ENCODE measurements at places on chromosomes 11 and 22.

GRCh38 chr11:36048496-36049247, 104.8 kb downstream of the LDLRAD3 start:
- DNase-seq = no peak

DNA sequence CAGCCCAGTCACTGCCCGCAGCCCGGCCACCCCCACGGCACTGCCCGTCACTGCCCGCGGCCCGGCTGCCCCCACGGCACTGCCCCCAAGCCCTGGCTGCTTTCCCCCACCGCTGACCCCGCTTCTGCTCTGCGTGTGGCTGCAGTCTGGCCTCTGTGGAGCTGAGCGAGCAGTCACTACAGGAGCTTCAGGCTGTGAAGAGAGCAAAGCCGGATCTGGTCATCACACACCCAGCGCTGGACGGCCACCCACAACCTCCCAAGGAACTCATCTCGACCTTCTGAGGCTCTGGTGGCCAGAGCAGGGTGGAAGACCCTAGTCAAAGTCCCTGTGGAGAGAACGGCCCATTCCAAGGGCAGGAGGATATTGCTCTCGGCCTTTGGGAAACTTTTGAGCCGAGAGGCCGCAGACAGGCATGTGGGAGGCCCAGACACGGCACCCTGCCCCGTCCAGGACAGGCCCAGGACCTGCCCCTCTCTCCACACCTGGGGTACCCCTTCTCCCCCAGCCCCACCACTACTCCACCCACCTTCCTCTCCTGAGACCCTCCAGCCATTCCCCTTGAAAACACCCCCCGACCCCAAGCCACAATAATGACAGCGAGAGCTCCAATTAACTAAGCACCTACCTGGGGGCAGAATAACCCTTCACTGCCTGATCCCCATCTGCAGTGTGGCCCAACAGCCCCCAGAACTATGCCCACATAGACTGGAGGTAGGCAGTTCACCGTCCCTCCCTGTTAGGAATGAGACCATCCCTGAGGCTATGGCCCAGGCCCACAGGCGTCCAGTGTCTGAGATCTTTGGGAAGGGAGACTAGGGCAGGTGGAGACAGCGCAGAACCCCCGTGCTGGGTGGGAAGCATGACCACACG, 3.7 kb upstream of the PGGHG start:
- no peak for DNase-seq

DNA sequence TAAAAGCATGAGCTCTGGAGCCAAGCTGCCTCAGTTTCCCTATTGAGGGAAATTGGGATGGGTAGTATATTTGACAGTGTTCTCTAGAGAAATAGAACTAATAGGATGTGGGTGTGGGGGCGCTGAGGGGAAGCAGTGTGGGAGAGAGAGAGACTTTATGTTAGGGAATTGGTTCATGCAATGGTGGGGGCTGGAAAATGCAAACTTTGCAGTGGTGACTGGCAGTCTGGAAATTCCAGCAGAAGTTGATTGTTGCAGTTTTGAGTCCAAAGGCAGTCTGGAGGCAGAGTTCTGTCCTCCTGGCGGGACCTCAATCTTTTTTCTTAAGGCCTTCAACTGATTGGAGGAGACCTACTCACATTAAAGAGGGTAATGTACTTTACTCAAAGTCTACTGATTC, 59.4 kb upstream of the SYT13 start:
- no peak for DNase-seq

DNA sequence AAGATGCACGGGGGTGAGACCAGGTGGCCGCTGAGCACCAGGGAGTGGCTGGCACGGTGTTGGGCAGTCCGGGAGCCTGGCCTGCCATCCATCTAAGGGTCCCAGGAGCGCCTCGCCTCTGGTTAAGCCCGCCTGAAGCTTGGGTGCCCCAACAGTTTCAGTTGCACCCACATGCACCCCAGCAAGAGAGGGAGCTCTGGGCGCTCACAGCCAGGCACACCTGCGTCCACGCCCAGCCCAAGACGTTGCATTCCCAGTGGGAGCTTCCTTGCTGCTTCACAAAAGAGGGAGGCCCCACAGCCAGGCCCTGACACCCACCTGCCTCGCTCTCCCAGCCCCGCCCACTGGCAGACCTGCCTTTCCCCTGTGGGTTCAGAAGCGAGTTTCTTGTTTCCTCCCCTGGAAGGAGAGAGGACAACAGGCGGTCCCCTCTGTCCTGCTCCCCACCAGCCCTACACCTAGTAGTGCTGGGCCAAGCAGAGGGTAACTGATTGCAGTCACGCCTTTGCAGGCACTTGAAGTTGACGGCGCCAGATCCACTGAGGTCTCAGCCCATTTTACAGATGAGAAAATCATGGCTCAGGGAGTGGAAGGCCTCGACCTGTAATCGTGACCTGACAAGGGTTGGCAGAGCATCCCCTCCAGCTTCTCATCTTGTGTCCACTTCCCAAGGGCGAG, 35.4 kb downstream of the OSBPL5 start:
- DNase-seq = no peak

- no peak for DNase-seq
Measured at GRCh38 chr11:43071338-43071737, 240.5 kb upstream of the API5 start.

DNA sequence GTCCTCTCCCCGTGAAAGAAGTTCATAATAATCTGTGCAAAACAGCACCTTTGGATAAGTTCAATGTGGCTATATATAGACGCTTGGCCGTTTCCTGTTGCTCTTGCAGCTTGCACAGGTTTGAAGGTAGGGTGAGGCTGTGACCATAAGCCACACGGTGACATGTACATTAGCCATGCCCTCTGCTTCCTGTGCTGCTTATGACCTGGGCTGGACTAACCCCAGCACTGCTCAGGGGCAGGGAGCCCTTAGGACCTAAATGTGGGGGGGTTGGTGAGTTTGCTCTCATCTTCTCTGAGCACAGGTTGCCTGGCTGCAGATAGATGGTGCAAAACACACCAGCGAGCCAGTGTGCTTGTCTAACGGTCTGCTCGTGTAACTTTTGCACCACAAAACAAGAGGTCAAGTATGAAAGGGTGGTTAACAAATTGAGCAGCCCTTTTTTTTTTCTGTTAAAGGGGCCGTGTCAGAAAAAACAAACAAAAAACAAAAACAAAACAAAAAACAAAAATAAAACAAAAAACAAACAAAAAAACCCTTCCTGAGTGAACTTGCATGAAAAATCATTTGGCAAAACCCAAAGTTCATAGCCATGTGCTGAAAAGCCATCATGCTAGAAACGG, 37.3 kb downstream of the FLI1 start:
- DNase-seq = no peak

DNA sequence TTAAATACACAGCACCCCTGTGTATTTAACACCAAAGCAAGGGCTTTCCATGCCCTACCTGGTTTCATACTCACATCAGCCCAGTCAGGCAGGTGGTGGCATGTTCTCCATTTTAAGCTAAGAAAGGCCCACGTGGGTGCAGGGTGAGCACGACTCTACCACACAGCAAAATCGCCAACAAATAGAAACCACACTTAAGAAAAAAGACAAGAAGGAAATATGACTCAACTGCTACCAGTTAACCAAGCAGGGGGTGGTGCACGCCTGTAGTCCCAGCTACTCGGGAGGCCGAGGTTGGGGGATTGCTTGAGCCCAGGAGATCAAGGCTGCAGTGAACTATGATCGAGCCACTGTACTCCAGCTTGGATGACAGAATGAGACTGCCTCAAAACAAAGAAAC, 35.2 kb upstream of the TFIP11 start:
- peak; percentile 11 for DNase-seq

DNA sequence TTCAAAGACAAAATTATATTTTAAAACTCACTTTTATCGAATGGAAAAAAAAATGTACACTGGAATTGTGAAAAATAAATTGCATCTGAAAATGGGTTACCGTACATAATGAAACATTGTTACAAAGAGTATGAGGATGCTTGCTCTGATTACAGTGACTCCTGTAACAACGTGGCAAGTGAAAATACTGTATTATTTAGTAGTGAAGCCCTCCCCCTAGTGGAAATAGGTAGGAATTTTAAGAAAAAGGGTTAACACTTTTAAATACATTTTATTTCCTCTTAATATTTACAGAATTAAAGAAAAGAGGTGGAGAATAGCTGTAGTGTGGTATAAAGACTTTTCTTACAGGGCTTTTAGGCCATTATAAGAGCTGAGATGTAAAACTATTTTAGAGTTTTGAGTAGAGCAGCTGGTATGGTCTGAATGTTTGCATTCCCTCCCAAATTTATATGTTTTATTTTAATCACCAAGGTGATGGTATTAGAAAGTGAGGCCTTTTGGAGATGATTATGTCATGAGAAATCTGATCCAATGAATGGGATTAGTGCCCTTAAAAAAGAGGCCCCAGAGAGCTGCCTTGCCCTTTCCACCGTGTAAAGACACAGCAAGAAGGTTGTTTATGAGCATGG, 25.2 kb downstream of the FAM76B start:
- DNase-seq = no peak

GRCh38 chr11:65883786-65884715, 4.2 kb downstream of the FIBP start:
- DNase-seq = no peak

DNA sequence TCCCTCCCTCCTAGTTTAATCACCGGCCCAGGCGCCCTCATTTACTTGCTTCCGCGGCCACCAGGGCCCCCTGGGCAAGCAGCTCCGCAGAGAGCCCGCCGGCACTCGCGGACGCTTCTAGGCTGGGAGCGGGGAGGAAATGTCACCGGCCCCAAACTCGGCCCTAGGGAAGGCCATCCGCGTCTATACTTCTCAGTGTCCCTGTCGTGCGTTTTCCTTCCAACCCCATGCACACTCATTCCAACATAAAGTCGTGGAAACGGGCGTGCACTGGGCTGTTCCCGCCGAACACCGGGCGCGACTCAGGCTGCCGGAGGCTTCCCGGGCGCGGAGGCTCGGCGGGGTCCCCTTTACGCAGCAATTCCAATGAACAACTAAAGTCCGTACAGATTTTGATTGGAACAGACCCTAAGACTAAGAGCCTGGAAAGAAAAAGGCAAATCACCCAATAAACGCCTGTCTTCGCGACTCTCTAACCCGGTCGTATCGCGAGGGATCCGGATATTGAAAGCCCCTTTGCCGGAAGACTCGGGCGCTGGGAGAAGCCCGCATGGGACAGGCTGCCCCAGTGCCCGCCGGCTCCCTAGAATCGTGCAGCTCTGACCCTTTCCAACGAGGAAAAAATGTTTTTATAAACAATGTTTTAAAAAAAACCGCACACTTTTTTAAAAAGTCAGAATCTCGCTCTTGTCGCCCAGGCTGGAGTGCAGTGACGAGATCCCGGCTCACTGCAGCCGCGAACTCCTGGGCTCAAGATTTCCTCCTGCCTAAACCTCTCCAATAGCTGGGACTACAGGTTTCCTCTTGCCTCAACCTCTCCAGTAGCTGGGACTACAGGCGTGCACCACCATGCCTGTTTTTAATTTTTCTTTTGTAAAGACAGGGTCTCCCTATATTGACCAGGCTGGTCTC, 1.3 kb upstream of the BARX2 start:
- no peak for DNase-seq

Measured in DND-41 (cell line).